ENCODE measurements at places on chromosomes 7 and 10.

- DNase-seq: no peak
Observed at GRCh38 chr7:127979728-127980126, 51.5 kb downstream of the LRRC4 start.

- peak; percentile 54 for DNase-seq
Observed at GRCh38 chr7:13879994-13880686, 109.3 kb downstream of the ETV1 start.

DNA sequence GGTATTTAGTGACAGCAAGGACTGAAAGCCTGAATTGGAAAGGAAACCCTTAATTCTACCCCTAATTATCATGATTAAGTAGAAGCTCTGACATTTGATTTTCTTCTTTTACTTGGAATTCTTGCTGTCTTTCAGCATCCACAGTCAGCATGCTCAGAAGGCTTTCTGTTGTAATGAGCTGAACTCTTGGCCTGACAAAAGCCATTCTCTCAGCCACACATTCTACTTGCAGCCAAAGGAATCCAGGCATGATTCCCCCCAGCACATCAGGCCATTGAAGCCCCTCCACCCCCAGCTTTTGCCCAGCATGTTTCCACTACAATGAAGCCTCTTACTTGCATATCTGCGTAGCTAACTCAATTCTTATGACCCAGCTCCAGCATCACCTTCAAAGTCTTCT, 94.3 kb upstream of the FRMD4A start:
- no peak for DNase-seq

DNA sequence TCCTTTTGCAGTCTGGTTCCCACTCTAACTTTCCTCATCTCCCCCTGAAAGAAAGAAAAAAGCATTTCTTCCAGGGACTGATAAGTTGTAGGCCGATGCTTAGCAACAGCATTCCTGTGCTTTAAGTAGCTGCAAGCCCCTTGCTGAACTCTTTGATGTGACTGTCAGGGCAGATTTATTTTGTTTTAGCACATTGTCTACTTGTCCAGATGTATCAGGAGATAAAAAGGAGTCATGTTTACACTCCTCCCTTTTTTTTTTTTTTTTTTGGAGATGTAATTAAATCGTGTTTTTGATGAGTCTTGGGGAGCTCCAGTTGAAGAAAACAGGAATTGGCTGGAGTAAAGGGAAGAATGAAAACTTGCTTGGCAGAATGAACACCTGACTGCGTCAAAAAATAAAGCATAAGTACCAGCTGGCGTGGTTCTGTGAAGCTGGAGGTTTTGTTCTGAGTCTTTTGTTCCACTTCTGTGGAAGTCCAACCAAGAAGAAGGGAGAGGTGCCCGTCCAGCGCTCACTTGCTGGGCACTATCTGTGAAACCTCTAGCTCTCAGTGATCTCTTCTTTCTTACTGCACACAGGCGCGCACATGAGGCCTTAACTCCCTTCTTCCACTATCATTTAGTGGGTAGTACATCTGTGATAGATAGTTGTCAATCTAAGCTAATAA, 871.7 kb downstream of the LRMDA start:
- peak; percentile 39 for DNase-seq

- peak; percentile 49 for DNase-seq
Observed at GRCh38 chr10:93701866-93702209, 554 bp downstream of the FRA10AC1 start.

DNA sequence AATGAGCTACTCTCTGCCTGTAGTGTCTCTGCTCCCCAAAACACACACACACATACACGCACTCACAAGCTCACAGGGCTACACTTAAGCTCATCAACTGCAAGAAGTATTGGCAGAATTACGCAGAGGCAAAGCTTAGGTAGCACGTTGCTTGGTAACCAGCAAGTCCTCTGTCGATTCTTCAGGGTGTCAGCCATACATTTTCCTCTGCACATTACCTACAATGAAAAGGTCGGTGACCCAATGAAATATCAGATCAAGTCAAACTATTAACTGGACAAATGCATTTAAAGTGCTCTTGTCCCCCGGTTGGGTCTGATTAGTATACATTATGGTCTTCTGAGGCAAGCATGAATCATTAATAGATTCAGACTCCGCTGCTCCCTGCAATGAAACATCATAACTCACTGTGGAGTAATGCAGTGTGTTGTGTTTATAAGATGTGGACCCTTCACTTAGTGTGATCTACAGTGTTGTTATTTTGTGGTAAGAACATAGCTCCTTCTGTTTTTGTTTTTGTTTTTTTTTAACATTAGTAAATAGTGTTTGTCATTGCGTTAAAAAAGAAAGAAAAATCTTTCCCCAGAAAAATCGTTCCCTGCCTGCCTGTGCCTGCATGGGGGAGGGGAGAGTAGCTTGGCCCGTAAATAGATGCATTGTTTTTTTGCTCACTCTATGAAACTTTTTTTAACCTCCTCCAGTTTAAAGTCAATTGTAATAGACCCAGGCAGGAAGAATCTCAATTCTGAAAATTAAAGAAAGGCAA, 325.5 kb downstream of the SFMBT2 start:
- DNase-seq: peak; percentile 54

DNA sequence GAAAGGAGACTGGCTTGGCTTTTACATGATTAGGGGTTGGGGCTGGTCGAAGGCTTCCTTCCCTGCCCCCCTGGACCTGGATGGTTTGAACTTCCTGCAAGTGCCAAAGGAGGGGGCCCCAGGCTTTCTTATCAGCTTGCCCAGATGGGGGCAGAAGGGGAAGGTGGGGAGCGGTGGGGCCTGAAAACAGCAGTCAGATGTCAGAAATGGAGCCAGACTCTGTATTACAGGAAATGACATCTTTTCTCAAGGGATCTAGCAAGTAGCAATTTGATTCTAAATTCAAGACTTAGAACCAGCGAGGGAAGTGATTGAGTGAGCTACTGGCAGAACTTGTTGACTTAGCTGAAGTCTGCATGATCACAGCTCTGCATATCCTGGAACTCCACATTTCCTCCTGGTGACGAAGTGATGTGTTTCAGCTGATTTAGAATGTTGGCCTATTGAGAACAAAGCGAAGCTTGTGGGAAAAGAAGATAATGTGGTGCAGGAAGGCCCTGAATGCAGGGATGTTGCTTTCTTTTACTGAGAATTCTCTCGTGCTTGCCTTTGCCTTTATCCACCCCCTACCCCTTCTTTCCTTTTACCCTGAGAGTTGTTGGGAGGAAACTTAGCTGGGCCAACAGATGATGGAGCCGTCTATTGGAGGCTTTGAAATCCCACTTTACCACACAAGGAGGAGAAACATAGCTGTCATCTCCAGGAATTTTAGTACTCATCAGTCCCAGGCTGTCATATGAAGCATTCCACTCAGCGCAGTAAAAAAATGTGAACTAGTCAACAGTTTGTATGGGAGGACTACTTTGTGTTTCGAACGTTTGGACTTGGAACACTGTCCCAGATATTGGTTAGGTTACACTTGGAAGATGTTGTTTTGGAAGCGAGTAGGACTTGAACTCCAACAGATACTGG, 43.2 kb downstream of the CCNY start:
- peak; percentile 71 for DNase-seq

DNA sequence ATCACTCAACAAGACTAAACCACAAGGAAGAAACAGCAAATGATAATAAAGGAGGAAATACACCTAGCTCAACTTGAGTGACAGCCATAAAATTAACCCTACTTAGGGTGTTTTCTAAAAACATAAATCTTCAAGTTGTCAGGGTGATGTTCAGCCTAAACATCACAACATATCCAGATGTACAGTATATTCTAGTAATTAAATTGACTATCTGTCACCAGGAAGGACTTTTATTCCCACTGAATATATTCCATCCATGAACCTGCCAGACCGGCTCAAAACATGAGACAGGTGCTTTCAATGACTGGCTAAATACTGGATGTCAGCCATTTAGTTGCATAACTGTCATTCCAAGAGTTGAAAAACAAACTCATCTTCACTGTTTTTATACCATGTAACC, 298.1 kb upstream of the NEBL start:
- DNase-seq: no peak
